Activated T-cell treated with anti-CD3 and anti-CD28 coated beads for 1 hour (primary cell): ENCODE measurements at places on chromosomes 1 and 21.

DNA sequence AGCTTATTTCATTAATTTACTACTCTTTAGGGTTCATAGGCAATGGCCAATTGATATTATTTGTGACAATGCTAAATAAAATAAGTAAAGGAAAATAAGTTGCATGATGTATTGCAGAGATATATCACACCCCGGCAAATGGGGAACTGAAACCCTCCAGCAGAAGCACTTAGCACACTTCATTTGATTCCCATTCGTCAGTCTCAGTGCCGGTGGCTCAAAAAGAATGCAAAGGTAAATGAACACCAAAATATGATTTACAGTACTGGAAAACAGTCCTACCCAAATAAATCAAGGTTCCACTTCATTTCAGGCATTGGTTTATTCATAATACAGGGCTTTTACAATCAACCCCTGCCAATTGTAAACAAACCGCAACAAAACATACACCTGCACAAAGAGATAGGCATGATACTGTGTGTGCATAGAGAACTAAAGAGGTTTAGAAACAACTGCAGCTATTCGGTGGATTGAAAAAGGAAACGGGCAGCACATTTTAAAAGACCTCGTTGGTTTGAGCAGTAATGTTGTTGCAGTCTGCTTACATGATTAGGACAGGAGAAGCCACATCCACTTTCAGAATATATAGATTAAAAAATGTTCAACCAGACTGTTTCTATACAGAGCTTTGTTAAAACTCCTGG lies 1019.2 kb downstream of the TTLL7 start:
- DNase-seq = no peak

GRCh38 chr1:157961805-157962762 lies 31.4 kb upstream of the KIRREL1 start:
- DNase-seq = no peak

DNA sequence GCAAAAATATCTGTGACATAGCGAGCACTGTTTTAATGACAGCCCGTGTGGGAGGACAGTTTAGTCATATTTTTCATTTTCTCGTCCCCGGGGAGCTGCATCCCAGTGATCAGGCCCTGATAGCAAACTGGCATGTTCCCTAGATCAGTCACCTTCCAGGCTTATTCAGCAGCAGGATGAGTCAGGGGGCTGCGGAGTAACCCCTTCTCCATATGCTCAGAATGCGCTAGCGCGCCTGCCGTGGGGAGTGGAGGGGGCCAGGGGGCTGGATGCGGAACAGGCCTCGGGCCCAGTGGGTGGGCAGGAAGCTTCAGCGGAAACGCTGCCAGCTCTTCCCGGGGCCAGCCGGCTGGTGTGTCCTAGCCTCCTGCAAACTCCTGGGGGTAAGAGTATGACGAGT lies 94.0 kb downstream of the KCND3 start:
- no peak for DNase-seq

DNA sequence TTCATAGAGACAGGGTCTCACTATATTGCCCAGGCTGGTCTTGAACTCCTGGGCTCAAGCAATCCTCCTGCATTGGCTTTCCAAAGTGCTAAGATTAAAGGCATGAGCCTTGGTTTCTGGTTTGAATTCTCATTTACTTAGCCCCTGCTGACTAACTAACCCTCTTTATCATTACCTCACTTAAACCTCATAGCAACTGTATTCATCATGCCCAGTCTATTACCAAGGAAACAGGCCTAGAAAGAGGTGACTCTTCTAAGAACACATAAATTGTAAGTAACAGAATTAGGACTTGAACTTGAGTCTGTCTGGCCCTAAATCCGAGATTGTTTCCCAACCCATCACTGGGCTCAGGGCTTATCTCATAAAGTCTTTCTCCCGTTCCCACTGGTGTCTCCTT lies 44.2 kb downstream of the TMEM53 start:
- no peak for DNase-seq

DNA sequence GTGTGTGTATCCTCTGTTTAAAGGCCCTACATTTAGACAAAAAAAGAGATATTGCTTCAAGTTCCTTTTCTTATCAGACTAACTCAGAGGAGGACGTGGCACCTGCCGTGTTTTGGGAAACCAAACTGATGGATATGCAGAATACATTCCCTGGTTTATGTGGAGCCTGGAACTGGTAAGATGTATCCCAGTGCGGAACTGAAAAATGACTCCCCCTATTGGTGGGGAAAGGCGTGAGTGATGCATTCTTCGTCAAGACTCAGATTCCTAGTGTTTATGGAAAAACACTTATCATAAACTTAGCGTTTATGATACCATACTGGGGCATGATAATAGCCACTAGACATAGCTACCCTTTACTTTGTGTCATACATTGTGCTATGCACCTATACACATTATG lies 154.2 kb downstream of the ZNF326 start:
- no peak for DNase-seq

DNA sequence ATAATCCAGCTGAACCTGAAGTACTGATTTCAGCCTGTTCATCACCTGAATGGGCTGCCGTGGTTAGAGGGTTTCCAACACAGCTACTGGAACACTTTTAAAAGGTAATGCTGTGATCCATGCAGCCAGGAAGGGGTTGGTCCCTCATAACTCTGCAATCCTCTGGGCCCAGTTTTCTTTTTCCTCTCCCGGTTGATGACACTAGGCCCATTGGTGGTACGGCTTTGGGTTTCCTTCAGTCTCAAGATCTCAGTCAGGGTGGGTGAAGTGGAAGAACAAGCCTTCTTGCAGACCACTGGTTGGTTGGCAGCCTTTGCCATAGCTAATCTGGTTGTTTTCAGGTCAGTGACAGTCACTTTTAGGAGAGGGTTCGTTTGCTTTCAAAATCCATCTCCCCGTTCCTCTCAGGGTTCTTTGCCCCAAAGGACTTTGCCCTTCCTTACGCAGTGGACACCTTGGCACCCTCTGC lies 502 bp upstream of the SLC35A3 start:
- no peak for DNase-seq

- DNase-seq = no peak
These were observed 957.0 kb downstream of the AMY1C start for GRCh38 chr1:104706631-104707147.

GRCh38 chr1:205420938-205421337 lies 918 bp downstream of the LEMD1 start:
- DNase-seq = no peak

- DNase-seq = no peak
These were observed 9.5 kb downstream of the PLXNA2 start for GRCh38 chr1:208234721-208235120.

DNA sequence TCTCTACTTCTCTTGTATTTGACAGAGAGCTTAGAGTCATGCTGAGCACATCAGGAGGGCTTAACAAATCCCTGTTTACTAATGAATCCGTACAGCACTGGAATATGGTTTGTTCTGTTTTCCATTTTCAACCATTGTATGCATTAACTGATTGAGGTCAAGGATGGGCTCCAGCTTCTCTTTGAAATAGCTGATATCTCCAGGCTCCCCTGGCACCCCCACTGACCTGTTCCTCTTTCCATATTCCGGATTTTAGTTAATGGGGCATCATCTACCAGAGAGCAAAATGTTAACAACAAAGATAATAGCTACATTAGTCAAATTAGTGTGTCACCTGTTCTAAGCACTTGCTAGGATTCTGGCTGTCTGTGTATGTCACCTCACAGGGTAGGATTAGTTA lies 57.6 kb downstream of the NENF start:
- no peak for DNase-seq

DNA sequence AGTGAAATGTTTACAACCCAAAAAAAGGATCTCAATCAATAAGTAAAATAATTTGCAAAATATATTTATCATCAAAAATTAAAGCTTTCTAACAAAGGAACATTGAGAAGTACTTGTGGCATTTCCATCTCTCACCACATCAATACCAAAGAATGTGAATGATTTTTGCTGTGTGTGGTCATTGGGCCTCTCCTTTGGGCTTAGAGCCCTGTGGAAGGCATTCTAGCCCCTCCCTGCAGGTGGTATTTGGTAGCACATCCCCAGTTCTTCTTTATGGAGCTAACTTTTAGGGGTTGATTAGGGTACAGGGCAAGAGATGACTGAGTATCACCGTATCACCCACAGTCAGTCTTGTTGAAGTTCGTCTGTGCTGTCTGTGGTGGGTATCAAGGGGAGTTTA lies 294.1 kb upstream of the SGIP1 start:
- DNase-seq = no peak

DNA sequence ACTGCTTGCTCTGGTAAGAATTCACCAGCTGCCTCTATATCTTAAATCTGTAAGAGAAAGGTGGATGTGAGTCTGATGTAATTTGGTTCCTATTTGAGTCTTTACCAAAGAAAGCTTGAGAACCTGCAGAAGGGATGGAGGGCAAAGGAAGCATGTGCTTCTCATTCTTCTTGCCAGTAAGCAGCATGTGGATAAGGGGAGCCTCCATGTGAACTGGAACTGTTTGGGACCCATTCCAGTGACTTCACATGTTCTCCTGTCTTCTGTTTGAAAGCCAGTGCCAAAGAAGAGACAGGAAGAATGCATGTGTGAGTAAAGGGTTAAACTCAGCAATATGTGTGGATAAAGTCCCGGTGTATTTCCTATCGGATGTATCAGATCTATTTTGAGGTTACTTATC lies 119.6 kb upstream of the ADGRL2 start:
- DNase-seq = no peak

- DNase-seq = no peak
These were observed 21.5 kb downstream of the NFYC start for GRCh38 chr1:40712997-40713396.

- peak; percentile 7 for DNase-seq
These were observed 127.3 kb downstream of the HHIPL2 start for GRCh38 chr1:222420633-222421032.

DNA sequence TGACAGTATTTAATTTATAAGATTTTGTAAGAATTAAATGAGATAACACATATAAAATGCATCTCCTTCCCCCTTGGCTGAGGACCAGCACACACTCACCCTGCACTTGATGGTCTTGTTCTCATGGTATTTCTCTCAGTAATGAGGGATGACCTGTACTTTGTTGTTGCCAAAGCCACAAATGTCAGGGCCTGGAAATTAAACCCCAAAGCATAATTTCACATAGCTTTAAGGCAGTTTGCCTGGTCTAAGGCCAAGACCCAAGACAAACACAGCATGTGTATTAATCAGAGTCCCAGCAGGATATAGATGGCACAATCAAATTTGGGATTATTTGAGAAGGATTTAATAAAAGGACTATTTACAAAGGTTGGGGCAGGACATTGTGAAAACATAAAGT lies 48.6 kb upstream of the EPS15 start:
- DNase-seq = no peak

DNA sequence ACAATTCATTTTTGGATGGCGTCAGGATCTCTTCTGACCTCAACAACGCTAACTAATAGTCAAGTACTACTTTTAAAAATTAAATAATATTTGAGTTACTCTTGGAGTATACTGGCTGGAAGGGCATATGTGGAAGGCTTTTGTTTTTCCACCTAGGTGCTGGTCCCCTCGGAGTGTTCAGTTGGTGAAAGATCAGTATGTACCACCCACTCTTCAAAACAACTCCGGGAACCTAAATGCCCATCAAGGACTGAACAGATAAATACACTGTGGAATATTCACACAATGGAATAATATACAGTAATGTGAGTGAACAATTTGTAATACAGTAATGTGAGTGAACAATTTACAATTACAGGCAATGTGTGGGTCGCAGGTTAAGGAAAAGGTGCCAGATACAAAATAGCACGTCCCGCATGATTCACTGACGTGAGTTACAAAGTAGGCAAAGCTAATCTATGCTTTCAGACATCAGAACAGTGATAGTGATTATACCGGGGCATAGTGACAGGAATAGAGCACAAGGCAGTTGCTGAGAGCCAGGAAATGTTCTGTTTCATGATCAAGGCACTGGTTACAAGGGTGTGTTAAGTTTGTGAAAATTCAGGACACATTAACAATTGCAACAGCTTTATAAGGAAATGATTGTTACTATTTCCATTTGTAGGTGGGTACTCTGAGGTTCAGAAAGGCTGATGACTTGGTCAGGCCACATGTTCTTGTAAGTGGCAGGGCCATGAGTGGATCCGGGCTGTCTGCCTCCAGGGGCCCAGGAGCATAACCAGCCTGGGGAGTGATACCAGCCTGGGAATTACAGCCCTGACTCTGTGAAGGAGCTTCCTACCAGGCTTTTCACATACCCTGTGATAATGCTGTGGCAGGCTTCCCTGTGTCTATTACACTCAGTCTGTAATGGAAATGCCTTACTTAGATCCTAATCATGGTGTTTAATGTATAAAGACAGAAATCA lies 59.3 kb upstream of the ABCD3 start:
- DNase-seq = no peak

- no peak for DNase-seq
These were observed 102.2 kb upstream of the JUN start for GRCh38 chr1:58885998-58886397.

- no peak for DNase-seq
These were observed 64.1 kb downstream of the LRRN2 start for GRCh38 chr1:204621396-204621795.

GRCh38 chr1:150561974-150562445 lies 12.8 kb downstream of the ADAMTSL4 start:
- peak; percentile 74 for DNase-seq

DNA sequence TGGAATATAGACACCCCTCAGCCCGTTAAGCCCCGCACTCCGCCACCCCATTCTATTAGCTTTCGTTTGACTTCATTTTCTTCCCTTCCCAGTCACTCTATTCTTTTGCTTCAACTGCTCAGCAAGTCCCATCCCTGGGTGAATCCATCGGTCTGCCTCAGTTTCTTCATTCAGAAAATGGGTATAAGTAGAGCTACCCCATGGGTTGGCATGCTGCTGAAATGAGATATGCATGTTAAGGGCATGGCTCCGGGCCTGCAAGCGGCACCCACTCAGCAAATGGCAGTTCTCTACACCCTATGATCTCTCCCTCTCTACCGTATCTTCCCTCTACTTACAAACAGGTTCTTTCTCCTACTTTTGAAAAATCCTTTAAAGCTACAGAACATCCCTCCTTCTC lies 87.8 kb upstream of the IRF2BP2 start:
- DNase-seq = no peak

DNA sequence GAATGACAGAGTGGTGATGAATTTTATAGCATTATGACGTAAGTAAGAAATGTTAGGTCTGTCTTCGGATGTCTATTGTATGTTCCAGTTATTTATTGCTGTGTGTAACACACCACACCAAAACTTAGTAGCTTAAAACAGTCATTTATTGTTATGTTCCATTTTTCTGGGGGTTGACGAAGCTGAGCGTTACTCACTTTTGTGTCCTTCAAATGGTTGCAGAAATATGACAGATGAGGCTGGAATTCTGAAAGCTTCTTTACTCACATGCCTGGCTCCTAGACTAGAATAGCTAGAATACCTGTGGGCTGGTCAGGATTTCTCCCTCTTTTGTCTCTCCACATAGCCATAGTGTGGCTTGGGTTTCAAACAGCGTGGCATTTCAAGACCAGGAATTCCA lies 62.1 kb upstream of the S1PR1 start:
- DNase-seq = no peak

GRCh38 chr1:55965981-55966461 lies 613.3 kb downstream of the PLPP3 start:
- no peak for DNase-seq

DNA sequence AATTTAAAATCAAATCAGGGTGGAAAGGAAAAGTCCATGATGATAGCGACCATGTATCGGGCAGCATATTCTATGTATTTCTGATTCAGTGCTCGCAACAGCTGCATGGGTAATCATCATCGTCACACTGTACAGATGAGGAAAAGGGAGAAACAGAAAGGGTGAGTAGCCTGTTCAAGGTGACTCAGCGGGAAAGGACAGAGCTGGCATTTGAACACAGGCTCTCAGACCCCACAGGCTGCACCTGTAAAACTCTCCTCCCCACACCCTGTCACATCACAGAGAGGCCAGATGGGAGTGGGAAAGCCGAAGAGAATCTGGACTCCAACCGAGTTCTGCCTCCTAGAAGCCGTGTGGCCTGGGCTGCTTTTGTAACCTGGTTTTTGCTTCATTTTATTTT lies 14.0 kb downstream of the RUNX1 start:
- no peak for DNase-seq
